ENCODE measurements at places on chromosomes 4 and X.
A peak's percentile ranks its signal among the peaks of the same experiment; 100 is the strongest.

GRCh38 chr4:11774346-11774745, 345.7 kb upstream of the HS3ST1 start:
- no peak for DNase-seq

- DNase-seq, result no peak
These were observed 1365.4 kb downstream of the ARAP2 start for GRCh38 chr4:34878961-34879360.

- DNase-seq, result no peak
These were observed 1104.2 kb upstream of the IGFBP7 start for GRCh38 chr4:58214376-58214775.

DNA sequence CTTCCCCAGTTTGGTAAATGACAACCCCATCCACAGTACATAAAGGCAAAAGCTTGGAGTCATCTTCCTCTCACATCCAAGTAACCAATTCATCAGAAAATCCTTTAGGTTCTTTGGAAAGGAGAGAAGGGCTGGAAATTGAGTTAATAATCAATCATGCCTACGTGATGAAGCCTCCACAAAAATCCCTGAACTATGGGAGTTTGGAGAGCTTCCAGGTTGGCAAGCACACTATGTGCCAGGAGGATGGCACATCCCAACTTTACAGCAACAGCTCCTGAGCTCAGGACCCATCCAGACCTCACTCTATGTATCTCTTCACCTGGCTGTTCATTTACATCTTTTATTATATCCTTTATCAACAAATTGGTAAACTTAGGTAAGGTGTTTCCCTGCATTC, 98.9 kb downstream of the IQCM start:
- no peak for DNase-seq

- DNase-seq, result no peak
These were observed 37.0 kb upstream of the UGT8 start for GRCh38 chr4:114561590-114561989.

- no peak for DNase-seq
These were observed 425.8 kb upstream of the PABPC4L start for GRCh38 chr4:134627366-134627765.

DNA sequence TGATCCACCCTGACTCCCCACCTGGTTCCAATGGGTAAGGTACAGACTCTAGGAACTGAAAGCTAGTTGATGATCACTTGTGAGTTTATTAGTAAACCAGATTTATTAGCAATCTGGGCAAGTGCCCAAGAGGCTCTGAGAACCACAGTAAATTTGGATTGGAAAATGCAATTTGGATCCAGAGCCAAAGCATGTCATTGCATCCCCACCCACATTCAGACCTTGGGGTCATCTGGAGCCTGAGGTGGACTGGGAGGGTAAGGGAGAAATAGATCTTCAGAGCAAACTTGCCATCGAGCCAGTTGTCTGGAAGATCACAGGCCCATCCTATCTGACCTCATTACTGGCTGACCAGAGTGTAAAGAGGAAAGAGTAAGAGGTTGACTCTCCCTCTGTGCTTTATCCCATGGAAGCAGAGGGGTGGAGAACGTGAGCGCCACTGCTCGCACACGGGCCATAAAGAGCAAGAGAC, 78.7 kb upstream of the RASGEF1B start:
- no peak for DNase-seq

DNA sequence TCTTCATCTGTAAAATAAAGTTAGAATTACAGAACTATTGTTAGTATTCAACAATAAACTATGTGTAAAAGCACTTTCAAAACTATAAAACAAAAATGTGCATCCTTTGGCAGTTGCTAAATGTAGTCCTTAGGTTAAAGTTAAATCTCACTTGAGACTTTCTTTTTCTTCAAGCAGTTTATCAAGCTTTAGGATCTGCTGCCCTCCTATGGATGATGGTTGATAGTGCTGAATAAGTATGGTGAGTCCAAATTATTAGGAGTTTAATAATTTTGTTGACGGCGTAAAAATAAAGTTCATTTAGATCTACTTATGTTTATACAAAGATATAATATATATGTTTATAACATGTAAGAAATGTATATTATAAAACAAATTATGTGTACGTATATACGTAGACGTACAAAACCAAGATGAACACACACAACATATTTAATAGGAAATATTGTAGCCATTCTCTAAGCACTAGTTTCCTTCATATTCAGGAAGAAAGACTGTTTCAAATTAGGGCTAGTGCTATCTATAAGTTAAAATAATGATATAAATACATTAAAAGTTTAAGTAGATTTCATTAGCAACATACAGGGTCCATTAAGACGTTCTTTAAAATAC, 22.3 kb downstream of the UGT2A2 start:
- DNase-seq, result no peak

- DNase-seq, result peak; percentile 27
These were observed 12.1 kb upstream of the MANBA start for GRCh38 chr4:102772738-102773340.

DNA sequence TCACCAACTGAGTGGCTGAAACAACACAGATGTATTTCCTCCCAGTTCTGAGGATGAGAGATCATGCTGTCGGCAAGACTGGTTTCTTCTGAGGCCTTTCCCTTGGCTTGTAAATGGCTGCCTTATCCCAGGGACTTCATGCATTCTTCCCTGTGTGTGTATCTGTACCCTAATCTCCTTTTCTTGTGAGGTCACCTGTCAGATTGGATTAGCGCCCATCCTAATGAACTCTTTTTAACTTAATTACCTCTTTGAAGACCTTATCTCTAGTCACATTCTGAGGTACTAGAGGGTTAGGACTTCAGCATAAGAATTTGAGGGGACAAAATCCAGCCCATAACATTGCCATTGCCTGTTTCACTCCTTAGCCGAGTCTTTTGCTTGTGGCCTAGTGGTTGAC, 59.5 kb upstream of the TMEM150C start:
- no peak for DNase-seq

Data from suppressor macrophage (primary cell).